ENCODE measurements at places on chromosomes 4 and X.

GRCh38 chrX:153799326-153799725, 4.9 kb downstream of the SSR4 start:
- DNase-seq = no peak

- DNase-seq = no peak
Observed at GRCh38 chr4:98470831-98471230, 187.6 kb downstream of the TSPAN5 start.

- no peak for DNase-seq
Observed at GRCh38 chr4:25818876-25819275, 43.9 kb downstream of the SEL1L3 start.

DNA sequence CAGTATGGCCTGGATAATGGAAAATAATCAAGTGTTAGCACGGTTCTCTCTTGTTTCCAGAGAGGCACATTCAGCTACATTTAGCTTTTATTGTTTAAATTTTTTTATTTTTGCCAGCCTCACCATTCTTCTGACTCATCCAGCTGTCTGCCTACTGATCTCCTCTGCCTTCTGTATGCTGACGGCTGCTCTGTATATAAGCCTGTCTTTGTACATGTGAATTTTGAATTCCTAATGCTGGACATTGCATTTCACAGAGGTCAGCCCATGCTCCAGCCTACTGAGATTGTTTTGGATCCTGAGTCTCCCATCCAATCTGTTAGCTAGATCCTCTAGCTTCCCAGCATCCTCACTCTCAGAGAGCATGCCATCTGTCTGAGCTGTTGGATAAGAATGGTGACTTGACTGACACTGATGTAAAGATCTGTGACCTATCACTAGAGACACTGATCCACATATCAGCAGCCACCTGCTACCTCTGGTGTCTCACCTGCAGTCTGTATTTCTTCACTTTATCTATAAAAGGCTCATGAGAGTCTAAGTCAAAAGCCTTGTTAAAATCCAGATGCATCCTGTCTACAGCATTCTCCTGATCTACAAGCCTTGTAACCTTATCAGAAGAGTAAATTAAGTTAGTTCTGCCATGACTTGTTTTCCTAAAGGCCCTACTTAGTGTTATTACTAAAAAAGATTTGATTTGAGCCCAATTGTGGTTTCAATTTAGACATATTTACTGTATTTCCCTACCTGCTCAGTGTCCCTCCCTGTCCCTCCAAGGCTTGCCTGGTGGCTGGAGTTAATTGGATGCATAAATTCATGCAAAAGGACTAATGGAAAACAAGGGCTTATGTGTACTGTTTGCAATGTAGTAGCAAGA, 25.6 kb upstream of the ARHGAP36 start:
- DNase-seq = no peak

GRCh38 chr4:88765729-88766128, 68.1 kb upstream of the NAP1L5 start:
- no peak for DNase-seq

GRCh38 chrX:70264784-70265183, 3.4 kb upstream of the ARR3 start:
- DNase-seq = no peak

DNA sequence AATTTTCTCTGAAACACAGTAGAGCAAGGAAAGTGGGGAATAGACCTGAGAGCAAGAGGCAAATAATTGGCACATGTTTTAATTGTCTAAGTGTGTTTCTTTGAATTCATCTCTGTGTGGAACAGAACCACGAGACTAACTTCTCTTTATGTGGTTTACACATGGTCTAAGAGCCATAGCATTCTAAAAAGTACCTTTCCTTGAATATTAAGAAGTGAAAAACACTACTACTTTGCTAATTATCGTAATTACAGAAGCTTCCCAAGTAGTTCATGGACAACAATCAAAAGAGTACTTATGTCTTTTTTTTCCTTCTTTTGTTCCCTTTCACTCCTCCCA, 2.9 kb upstream of the CYBB start:
- no peak for DNase-seq

GRCh38 chr4:187178587-187178986, 454.9 kb upstream of the FAT1 start:
- no peak for DNase-seq

- no peak for DNase-seq
Observed at GRCh38 chr4:4323705-4324534, 33.9 kb downstream of the ZBTB49 start.

GRCh38 chrX:15514279-15514678, 13.7 kb downstream of the BMX start:
- DNase-seq = no peak

DNA sequence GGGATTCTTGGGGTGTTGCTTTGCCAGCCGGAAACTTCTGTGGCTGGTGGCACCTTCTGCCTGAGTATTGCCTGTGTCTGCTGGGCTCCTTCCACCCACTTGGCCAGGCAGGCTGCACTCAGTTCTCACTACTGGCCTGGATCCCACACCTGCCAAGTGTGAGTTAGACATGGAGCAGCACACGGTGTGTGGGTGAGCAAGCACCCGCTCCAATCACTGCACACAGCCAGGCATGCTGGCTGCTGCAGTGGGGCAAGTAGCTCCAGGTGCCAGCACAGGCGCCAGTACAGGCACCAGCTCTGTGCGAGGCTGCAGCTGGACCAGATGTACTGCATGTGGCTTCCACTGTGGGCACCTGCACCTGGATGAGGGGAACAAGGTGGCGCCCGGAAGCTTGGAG, 23.9 kb downstream of the DCUN1D4 start:
- no peak for DNase-seq

- DNase-seq = no peak
Observed at GRCh38 chr4:105765690-105766407, 57.3 kb downstream of the GSTCD start.

DNA sequence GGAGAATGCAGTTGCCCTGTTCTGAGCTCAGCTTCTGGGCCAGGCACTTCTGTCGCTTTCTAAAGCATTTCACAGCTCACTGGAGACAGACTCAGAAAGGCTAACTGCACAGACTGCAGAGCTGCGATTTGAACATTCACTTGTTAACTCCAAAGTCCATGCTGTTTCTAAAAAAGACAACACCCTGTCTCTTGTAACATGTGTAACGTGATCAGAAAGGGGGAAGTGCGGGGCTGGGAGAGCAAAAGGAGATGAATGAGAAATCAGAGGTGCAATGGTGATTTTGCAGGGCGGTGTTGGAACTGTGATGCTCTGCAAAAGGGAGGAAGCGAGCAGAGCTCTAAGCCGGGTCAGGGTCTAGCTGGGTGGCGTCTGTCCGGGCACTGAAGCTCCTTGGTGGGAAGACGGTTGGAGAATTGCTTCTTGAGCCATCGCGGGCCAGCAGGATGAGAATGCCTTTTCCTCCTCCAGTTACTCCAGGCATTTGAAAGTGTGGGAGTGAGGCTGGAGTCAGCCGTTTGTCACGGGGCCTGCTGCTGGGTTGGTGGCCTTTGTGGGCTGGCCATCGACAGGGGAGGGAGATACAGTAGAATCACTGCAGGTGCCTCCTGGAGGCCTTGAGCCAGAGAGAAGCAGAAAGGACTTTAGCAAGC, 20.3 kb downstream of the TBC1D14 start:
- DNase-seq = no peak

DNA sequence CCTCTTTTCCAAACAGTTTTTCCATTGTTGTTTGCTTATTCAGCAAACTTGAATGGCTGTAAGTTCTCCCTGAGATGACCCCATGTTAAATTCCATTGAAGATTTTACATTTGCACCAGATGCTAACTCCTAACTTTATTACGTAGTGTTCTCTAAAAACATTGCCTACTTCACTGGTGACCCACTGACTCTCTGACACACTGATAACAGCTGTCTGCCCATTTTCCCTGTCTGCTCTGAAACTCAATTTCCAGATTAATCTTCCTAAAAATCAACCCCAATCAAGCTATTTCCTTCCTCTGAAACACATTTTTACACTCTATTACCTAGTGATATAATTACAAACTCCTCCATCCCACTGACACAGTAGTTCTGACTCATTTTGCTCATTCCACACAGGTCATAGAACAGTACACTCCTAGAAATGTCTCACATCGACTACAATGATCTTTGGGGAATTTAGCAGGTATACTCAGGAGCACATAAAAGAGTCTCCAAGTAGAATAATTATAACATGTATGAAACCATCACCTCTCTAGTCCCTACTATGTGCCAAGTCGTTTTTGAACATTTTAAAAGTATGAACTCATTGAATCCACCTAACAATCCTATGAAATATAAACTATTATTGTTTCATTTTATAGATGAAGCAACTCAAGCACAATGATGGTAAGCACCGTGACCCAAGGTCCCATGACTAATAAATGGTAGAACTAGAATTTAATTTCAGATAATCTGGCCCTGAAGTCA, 210.9 kb downstream of the SLIT2 start:
- no peak for DNase-seq

- DNase-seq = no peak
Observed at GRCh38 chr4:150518559-150518958, 63.4 kb upstream of the MAB21L2 start.

- no peak for DNase-seq
Observed at GRCh38 chrX:140432346-140433175, 72.3 kb downstream of the SOX3 start.

- no peak for DNase-seq
Observed at GRCh38 chrX:115452251-115452650, 108.7 kb upstream of the PLS3 start.

- DNase-seq = no peak
Observed at GRCh38 chr4:53902786-53903185, 161.6 kb downstream of the CHIC2 start.

GRCh38 chr4:101699441-101700124, 90.9 kb upstream of the BANK1 start:
- no peak for DNase-seq

- DNase-seq = no peak
Observed at GRCh38 chr4:31051565-31051964, 331.4 kb downstream of the PCDH7 start.

GRCh38 chr4:13601048-13601447, 26.5 kb downstream of the BOD1L1 start:
- DNase-seq = no peak

DNA sequence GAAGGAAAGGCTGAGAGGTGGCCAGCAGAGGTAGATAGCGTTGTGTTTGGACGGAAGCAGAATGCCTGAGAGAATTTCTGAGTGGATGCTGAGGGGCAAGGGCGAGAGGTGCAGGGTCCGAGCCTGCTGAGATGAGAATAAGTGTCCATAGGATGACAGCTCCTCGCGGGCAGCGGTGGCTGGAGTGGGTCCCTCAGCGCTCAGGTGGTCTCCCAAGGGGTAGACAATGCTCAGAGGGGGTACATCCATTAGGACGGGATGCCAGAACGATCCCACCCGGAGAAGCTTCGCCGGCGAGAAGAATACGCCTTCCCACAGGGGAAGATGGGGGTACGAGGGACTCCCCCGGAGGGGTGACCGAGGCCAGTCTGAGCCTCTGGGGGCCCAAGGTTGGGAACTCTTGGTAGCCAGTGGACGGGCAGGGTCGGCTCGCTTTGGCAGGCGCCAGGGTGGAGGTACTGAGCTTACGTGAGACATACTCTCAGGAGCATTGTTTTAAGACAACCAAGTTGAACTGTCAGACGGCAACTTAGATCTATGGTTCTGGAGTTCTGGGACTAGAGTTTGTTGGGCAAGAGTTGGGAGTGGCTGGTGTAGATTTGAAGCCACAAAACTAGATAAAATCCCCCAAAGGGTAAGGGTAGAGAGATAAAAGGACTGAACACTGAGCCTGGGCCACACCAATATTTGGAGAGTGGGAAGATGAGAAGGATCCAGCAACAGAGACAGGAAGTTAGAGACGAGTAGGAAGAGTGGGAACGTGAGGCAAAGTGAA, 15.8 kb downstream of the BRCC3 start:
- no peak for DNase-seq

DNA sequence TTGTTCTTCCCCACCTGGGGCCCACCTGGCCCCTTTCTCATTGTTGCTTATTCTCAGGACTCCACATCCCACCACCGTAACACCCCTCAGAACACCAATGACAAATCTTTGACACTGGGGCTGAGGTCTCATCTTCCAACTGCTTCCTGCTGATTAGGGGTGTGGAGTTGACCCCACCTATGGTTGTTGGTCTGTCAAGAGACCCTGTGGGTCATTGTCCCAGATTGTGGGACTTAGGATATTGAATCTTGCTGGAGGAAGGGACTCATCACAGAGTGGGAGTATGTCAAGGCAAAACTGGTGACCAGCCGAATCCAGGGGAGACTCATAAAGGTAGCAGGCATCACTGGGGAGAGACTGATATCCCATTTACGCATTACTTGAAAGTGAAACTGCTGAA, 140.2 kb upstream of the PLAC1 start:
- DNase-seq = no peak

DNA sequence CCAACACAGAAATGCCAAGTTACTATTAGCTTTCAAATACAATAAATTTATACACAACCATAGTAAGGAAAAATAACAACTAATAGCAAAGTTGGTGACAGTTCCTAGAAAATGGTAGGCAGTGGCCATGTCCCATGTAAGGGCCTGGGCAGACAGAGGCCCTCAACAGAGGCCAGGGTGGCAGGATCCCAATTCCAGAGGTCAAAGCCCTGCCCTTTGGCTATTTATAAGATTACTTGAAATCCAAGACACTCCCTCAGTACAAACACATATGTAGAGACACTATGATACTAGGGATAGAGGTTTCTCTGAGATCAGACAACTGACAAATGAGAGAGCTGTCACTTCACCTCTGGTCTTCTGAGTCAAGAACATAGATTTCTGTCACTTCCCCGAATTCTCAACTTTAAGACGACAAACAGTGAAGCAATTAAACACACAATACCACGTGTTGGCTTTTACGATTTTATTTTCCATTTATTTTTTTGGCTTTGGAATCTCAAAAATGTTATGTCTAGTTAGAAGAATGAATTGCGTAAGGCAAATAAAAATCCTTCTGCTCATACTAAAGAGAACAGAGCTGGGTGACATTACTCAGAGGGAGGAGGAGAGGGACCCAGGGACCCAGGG, 16.3 kb upstream of the MAOB start:
- DNase-seq = no peak

GRCh38 chr4:136713140-136713539, 819.2 kb downstream of the PCDH18 start:
- DNase-seq = no peak

DNA sequence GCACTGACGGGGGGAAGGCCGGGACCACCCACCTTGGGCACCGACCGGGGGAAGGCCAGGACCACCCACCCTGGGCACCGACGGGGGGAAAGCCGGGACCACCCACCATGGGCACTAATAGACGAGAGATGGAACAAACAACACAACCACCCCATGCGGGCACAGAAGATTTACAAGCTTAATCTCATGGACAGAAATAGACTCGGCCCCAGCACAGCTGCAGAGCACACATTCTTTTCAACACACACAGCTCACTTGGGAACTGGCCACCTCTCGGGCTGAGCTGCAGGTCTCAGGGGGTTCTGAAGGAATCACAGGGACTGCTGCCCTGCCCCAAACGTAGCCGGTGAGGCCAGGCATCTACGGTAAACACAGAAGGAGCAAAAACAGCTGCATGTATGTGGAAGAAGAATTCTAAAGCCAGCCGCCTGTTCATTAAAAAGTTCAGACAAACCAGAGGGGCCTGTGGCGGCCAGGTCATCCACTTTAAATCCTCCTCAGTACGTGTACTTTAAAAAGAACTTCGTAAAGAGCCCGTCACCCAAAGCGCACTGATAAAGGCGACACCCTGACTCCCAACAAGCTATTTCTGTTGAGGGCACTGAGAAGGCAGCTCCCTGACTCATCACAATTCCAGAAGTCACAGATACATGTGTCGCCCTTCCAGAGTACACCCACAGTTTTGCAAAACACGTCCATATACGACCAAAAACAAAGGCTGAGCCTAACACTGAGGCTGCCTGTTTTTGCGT, 17.7 kb downstream of the PPP2R3B start:
- no peak for DNase-seq

Measured in NCI-H1436 (cell line).